Stimulated activated CD4-positive, alpha-beta T cell treated with anti-CD3 and anti-CD28 coated beads, TNF-alpha, amount 100 ng/mL, for 24 hours (primary cell): ENCODE measurements at places on chromosomes 3 and 15.

DNA sequence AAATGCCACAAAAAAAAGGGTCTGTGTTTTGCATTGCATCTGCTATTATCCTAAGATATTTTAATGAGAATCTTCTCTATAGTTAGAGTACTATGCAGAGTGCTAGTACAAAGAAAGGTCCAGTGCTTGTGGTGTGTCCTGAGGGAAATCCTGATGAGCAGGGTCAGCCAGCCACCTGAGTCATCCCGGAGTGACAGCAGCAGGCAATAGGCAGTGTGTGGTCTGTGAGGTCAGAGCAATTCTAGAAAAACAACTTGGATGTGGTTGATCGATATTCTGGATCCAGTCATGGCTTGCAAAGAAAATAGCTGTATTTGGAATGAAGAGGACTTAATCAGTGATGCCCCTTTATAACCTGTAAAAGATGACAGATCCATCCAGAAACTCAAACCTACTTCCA is 119.2 kb downstream of the CTNNB1 start:
- DNase-seq = no peak

DNA sequence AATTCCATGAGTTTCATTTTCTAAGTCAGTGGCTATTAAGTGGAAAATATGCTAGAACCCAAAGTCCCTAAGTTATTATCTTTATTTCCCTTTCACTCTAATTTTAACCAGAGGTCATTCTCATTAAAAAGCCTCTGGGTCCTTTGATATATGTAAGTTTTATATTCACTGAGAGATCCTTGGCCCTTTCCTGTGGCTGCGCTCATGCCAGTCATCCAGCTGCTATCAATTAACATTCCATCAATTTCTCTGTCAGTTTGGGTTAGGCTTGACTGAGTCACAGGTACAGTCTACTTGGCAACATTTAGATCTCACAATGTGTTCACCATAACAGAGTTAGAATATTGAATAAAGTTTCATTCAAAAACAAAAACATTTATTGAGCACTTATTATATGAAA is 58.0 kb upstream of the FBN1 start:
- DNase-seq = no peak

GRCh38 chr15:31396881-31397560 is 70.4 kb downstream of the KLF13 start:
- DNase-seq = no peak

DNA sequence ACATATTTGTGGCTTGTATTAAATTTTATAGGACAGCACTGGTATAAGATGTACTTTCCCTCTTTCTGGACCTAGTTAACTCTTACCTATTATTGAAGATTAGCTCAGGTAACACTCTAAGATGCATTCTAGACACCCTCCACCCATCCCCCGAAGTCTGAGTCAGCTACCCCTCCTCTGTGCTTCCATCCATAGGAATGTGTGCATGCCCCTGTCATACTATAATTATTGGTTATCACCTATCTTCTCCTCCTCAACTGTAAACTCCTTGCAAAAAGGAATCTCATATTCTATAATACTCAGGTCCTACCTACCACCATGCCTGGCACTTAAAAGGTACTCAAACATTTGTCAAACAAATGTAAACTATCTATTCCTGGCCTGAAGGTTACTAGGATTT is 3.0 kb downstream of the PEAK1 start:
- no peak for DNase-seq

GRCh38 chr15:32763295-32763694 is 45.5 kb downstream of the GREM1 start:
- no peak for DNase-seq

GRCh38 chr3:185280572-185281365 is 26.9 kb upstream of the EHHADH start:
- DNase-seq = no peak

DNA sequence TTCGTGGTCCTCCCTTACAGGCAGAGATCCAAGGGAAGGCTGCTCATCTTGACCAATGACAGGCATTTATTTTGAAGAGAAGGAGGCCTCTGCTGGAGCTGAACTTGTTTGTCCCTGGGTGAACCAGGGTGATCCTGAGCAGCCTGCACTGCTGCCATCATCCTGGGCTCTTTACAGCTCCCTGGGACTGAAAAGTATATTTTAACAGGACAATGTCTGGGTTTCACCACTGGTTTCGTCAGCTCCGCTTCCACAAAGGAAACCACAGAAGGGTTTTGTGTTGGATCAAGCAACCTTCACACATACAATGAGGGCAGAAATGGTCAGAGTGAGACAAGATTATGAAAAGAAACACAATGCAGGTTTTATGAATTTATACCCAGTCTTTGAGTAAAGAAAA is 400.7 kb upstream of the TPM1 start:
- DNase-seq = no peak

DNA sequence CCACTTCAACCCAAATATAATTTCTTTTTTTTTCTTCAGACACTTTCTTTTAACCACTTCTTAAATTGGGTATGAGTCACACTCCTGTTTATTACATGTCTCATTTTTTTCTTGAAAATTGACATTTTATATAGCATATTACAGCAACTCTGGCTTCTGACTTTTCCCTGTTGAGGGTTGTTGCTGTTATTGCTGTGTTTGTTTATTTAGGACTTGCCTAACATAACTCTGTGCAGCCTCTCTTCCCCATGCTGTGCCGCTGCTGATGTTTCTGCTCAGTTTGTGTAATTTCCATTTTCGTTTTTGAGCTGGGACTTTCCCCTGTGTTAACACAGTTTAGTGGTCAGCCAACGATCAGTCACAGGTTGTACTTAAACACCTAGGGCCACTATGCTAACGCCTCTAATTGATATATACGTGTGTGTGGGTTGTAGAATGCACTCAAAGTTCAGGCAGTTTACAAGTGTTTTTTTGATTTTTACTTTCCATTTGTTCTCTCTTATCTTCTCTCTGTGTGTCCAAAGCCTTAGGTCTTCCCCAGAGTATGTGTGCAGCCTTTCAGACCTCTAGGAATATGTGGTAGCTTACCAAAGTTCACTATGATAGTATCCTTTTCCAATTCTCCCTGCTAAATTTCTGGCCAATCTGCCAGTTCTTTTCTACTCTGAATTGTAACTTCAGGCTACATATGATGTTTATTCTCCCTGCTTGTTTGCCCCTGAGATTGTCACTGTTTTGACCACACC is 337.2 kb downstream of the ZBTB20 start:
- no peak for DNase-seq
